IMR-90 (cell line): ENCODE measurements at places on chromosomes 12 and 14. TPM values are rescaled to one million over a fixed set of nuclear protein-coding genes. Genes with fewer than 3 reads are reported as not detected.

Gene AACS
- 21.1 and 22.0 TPM in 2 replicates for total RNA-seq

Gene PTPRB
- total RNA-seq = 5.3 and 6.5 TPM in 2 replicates

Gene CFAP73
- total RNA-seq = not detected in 2 replicates

Gene STAC3
- under 0.01 and 0.18 TPM in 2 replicates for total RNA-seq

Gene ADAM21
- 0.28 and 0.36 TPM in 2 replicates for total RNA-seq

Gene CLEC4D
- not detected in 2 replicates for total RNA-seq

Gene ACIN1
- 71.9 and 73.8 TPM in 2 replicates for total RNA-seq

Gene ADAM20
- 0.18 and 0.28 TPM in 2 replicates for total RNA-seq

Gene TC2N
- under 0.01 and 0.18 TPM in 2 replicates for total RNA-seq

Gene EIF5
- 163 and 241 TPM in 2 replicates for total RNA-seq

Gene CCDC184
- total RNA-seq = under 0.01 and 0.18 TPM in 2 replicates

Gene IL31
- not detected in 2 replicates for total RNA-seq

Gene APOF
- not detected in 2 replicates for total RNA-seq

Gene REP15
- 2.2 and 2.5 TPM in 2 replicates for total RNA-seq

Gene ALDH2
- total RNA-seq = 12.5 and 16.0 TPM in 2 replicates

Gene VWF
- total RNA-seq = under 0.01 TPM in 2 replicates

Gene OR6J1
- total RNA-seq = not detected in 2 replicates

Gene CLEC1A
- not detected in 2 replicates for total RNA-seq

Gene SLC17A8
- not detected in 2 replicates for total RNA-seq

Gene SERPINA12
- total RNA-seq = not detected in 2 replicates

Gene ACOT6
- not detected in 2 replicates for total RNA-seq

Gene SDR39U1
- 5.0 and 7.5 TPM in 2 replicates for total RNA-seq
